ENCODE measurements at places on chromosomes 11 and 22.

GRCh38 chr11:2586087-2586792 lies 113.6 kb downstream of the KCNQ1OT1 start:
- DNase-seq, result peak; percentile 62

DNA sequence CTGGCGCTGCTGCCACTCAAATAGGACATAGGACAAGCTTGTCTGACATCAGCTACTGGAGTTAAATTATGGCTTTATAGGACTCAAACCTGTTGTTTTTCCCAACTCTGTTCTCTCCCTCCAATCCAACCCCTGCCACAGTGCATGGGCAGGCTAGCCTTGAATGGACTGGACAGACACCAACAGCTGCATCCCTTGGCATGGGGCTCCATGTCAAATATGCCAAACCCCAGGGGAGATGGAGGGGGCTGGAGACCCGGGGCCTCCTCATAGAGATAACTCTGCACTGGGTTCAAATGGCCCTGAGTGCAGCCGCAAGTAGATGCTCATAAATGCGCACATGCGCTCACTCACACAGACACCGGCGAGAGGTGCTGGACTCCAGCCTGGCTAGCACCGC lies 28.9 kb downstream of the CD5 start:
- no peak for DNase-seq

DNA sequence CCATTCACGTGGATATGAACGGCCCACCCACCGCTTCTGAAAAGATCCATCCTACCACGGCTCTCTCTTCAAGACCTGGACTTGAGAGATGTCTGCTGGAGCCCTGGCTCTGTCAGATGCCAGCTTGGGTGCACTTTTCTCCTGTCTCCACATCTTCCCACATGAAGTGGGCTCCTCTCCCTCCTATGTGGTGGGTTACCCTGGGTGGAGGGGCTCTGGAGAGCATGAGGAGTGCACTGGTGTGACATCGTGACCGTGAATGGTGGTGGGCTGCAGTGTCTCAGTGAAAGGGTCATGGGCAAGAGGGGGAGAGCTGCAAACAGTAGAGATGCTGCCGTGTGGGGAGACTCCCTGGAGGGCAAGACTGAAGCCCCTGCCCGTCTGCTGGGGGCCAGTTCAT lies 76.4 kb downstream of the CTTN start:
- no peak for DNase-seq

GRCh38 chr11:30960387-30960992 lies 374.3 kb upstream of the MPPED2 start:
- no peak for DNase-seq

GRCh38 chr11:113131036-113131775 lies 170.0 kb downstream of the NCAM1 start:
- no peak for DNase-seq

GRCh38 chr11:69891421-69892236 lies 72.4 kb upstream of the FGF3 start:
- no peak for DNase-seq

GRCh38 chr22:19319281-19319680 lies 27.8 kb upstream of the CLTCL1 start:
- no peak for DNase-seq

- no peak for DNase-seq
Measured at GRCh38 chr22:49587421-49587820, 240.3 kb downstream of the BRD1 start.
